Metanephros (tissue), 2 donors: ENCODE measurements at places on chromosomes 4 and X. TPM values are rescaled to one million over a fixed set of nuclear protein-coding genes. Genes with fewer than 3 reads are reported as not detected.

Gene CFAP47
- total RNA-seq, result 2.3 TPM

Gene TXK
- 4.0 TPM for total RNA-seq

Gene MAGEC2
- not detected for total RNA-seq

Gene CENPVL1
- 0.18 TPM for total RNA-seq

Gene CLDN22
- total RNA-seq, result not detected

Gene PCDH11X
- 0.29 TPM for total RNA-seq

Gene SH3D19
- total RNA-seq, result 20.1 TPM

Gene SFRP2
- 12.3 TPM for total RNA-seq
